Activated CD4-positive, alpha-beta T cell treated with anti-CD3 and anti-CD28 coated beads, Interleukin-2, amount 10 ng/mL, durations not matched to agents 7 days and 5 days (primary cell): ENCODE measurements at places on chromosomes 7 and 10.
A peak's percentile ranks its signal among the peaks of the same experiment; 100 is the strongest.

DNA sequence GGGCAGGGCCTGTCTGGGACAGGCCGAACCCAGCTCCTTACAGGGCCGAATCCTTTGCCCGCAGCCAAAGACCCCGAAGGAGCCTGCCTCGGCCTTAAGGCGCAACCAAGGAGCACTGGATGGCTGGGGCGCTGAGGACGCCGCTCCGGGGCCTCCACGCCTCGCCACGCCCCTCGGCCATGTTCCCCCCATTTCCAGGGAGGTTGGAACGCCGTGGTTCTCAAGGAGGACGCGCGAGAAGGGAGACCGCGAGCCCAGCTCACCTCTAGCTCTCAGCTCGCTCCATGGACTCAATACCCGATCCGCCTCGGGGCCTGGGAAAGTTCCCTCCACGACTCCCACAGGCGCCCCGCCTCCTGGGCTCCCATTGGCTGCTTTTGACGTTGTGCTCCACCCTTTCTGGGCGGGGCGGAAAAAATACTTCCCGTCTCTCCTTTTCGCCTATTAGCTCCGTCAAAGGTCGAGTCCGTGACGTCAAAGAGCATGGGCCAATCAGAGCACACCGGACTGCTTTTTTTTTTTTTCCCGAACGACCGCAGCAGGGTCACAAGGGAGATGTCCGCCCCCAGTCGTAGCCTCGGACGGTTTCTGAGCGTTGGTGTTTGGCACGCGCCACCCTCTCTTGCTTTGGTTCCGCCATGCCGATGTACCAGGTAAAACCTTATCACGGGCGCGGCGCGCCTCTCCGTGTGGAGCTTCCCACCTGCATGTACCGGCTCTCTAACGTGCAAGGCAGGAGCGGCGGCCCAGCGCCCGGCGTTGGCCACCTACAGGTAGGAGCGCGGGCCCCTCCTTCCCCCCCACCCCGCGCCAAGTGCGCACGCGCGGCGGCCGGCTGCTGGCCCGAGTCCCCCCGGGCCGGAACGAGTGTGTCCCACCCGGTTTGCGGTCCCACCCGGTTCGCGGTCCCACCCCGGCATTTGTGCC lies 305.7 kb downstream of the TYW1 start:
- peak overlapping the region; percentile 99 for H3K27ac ChIP-seq
- peaks cover 30% of the 10 kb centered on the region for H3K4me1 ChIP-seq
- peaks cover 12% of the 10 kb centered on the region for H3K36me3 ChIP-seq
- H3K27me3 ChIP-seq: no peaks in the 10 kb centered on the region
- peak; percentile 99 for DNase-seq

GRCh38 chr7:41900532-41900931 lies 197.6 kb upstream of the INHBA start:
- H3K27me3 ChIP-seq: peaks cover 21% of the 10 kb centered on the region
- no peaks in the 10 kb centered on the region for H3K36me3 ChIP-seq
- DNase-seq: no peak
- H3K4me3 ChIP-seq: no peak overlapping the region

DNA sequence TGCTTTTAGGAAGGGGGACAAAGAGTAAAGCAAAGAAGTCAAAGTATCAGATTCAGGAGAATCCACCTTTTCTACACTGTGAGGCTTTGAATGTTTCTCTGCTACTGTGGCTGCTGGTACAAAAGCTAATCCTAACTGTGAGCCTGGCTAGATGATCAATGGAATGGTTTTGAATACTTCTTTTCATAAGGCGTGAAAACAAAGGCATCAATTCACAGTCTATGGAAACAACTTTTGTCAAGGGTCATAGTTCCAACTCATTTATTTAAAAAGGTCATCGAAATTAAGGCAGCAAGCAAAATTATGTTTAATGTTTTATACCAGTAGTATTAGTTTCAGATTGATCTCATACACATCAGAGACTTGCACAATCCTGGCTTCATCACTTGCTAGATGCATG lies 118.1 kb downstream of the CTTNBP2 start:
- no peak overlapping the region for H3K27ac ChIP-seq
- H3K27me3 ChIP-seq: no peaks in the 10 kb centered on the region
- DNase-seq: no peak
- no peaks in the 10 kb centered on the region for H3K4me1 ChIP-seq
- no peaks in the 10 kb centered on the region for H3K36me3 ChIP-seq

- no peaks in the 10 kb centered on the region for H3K4me1 ChIP-seq
- no peak overlapping the region for H3K4me3 ChIP-seq
- H3K27ac ChIP-seq: no peak overlapping the region
- no peaks in the 10 kb centered on the region for H3K27me3 ChIP-seq
- H3K36me3 ChIP-seq: no peaks in the 10 kb centered on the region
Measured at GRCh38 chr10:112146799-112147198, 36.8 kb downstream of the GPAM start.

GRCh38 chr7:133776266-133776665 lies 350.9 kb upstream of the LRGUK start:
- no peaks in the 10 kb centered on the region for H3K4me1 ChIP-seq
- no peak overlapping the region for H3K4me3 ChIP-seq
- no peaks in the 10 kb centered on the region for H3K27me3 ChIP-seq

DNA sequence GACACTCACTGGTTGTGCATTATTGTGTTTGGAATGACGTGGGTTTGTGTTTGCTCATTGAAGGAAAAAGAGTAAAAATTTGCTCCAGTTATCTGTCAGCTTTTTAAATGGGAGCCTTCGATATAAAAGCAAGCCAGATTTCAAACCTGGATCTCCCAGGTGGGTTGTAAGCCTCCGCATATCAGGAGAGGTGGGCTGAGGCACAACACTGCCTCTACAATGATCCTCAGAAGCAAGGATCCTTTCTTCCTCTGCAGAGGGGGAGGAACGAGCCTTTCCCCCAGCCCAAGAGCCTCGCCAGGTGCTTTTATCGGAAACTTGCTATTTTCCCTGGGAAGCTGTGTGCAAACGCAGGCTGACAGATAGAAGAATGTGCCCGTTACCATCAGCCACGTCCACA lies 331.0 kb upstream of the MGMT start:
- peaks cover 6% of the 10 kb centered on the region for H3K4me1 ChIP-seq
- H3K27me3 ChIP-seq: peaks cover 15% of the 10 kb centered on the region
